ENCODE measurements at places on chromosomes 13 and 19.

GRCh38 chr13:76014406-76015318 is 378.5 kb downstream of the LMO7 start:
- DNase-seq = no peak

DNA sequence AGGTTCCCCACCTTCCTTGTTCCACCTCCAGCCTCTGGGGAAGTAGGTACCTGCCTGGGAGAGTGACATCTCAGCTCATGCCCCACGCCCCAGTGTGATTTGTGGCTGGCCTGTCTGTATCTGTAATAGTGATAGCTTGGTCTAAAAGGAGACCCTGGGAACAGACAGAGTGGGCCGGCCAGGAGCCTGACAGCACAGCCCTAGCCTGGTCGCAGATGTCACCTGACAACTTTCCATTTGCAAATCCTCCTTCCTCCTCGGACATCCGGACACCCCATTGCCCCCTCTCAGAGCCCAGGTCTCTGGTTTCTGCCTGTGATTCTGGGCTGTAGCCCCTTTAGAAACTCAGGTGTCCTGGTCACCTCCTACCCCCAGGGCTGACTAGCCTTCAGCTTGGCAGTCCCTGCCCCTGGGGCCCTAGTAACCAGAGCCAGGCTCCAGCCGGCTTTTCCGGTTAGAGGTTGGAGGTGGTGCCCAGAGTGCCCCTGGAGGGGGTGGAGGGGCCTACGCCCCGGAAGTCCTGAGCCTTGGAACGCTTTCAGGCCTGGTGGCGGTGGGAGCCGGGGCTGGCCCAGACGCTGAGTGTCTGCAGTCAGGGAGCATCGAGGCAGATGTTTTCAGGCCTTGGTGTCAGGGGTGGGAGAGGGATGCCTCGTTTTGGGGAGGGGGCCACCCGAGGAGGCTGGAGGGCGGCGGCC is 6.5 kb downstream of the LRRC8E start:
- DNase-seq = no peak

- no peak for DNase-seq
Observed at GRCh38 chr13:73440296-73440895, 381.6 kb downstream of the KLF5 start.

- DNase-seq = no peak
Observed at GRCh38 chr13:68834375-68834774, 1273.3 kb upstream of the ATXN8OS start.

DNA sequence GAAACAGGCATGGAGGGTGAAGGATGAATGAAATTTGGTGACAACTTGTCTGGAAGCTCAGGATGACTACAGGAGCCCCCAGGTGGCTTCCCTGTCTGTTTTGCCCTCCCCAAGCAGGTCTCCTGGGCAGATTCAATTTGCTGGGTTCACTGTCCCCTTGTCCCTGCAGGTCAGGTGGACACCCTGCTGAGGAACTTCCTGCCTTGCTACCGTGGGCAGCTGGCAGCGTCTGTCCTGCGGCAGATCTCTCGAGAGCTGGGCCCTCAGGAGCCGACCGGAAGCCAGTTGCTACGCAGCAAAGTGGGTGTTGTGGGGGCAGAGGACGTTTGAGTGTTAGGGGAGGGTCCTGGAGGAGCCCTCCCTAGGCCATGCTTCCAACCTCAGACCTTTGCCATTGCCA is 19.1 kb downstream of the PGLS start:
- no peak for DNase-seq

- no peak for DNase-seq
Observed at GRCh38 chr13:99686157-99686572, 184.9 kb downstream of the TM9SF2 start.

GRCh38 chr13:33997574-33997973 is 179.6 kb downstream of the RFC3 start:
- no peak for DNase-seq

DNA sequence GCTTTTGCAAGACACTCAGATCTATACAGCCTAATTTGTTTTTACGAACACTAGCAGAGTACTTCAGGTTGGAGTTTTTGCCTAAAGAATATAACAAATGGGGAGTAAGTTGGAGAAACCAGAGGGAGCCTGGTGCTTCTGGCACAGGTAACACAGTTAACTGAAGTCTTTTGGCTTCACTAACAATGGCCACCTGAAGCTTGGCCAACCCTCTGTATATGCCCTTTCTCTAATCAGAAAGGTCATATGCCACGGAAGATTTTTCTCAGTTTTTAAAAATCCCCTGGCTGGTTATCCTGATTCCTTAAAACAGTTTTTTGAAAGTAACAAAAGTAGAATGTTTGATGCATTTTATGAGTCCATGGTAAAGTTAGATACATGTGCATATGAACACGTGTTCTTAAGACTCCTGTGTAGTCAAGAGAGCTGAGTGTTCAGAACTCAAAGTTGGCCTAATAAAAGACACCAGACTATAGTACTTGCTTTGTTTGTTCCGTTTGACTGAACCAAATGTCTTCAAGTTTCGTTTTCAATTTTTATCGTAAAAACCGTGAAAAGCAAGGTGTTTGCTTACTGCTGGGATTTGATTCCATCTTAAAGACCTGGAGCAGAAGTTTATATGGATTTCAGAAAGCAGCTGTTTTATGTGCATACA is 137.5 kb downstream of the KCNRG start:
- no peak for DNase-seq

- no peak for DNase-seq
Observed at GRCh38 chr13:42370229-42370628, 98.3 kb downstream of the AKAP11 start.
